Fibroblast of upper back skin (primary cell): ENCODE measurements at places on chromosomes 1 and 21.

DNA sequence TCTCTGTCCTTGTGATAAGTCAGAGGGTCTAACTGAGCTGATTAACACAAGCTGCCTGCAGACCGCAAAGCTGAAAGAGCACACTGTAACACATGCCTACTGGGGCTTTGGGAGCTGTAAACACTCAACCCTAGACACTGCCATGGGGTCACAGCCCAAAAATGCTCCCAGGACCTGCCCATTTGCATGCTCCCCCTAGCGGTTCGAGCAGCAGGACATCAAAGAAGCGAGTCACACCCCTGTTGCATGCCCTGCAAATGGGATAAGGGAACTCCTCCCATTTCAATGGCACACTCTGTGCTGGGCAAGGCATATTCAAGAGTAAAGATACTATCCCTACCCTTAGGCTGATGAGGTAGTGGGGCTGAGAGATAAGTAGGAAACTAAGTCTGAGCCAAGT is 22.8 kb downstream of the LCE3E start:
- no peak for DNase-seq

GRCh38 chr1:68111519-68112436 is 61.4 kb upstream of the DIRAS3 start:
- DNase-seq, result peak; percentile 89

DNA sequence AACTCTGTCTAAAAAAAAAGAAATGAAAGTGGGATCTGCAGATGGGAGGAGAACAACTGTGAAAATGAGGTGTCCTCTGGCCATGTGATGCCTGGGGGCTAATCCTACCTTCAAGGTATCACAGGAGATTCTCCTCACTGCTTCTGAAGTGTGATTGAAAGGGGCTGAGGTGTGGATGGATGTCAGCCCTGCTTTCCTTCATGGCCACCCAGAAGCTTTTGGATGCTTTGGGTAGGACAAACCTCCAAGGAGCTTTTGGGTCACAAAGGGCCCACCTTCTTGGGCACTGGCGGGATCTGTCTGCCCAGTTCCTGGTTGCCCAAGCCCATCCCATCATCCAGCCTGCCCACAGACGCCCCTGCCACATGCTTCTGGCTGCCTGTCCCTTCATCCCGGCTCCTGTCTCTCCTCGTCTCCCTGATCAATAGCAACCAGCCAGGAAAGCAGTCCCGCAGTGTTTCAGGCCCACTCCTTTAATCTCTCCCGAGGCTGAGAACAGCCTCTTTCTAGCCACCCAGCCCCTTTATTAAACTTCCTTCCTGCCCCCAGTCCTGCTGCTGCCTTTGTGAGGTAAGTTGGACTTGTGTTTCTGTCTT is 87.2 kb downstream of the MAN1C1 start:
- no peak for DNase-seq

DNA sequence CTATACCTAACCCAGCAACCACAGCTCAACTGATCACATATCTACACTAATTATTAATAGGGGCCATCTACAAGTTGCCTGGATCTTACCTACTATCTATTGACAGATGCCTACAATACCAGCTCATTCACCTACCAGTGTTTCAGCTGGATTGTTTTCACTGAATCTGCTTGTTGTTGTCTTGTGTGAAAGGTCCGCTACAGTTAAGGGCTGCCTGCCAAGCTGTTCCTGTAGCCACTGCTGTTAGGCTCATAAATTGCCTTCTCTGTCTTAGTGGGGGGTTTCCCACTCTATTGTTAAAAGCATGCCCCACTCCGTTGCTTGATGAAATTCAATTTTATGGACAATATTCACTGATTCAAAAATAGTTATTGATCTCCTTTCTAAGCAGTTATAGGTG is 199.7 kb upstream of the TMPRSS15 start:
- no peak for DNase-seq

- DNase-seq, result peak; percentile 96
These were observed 708.8 kb downstream of the LTN1 start for GRCh38 chr21:28283641-28284490.
